ENCODE measurements at places on chromosomes 2 and 18.

DNA sequence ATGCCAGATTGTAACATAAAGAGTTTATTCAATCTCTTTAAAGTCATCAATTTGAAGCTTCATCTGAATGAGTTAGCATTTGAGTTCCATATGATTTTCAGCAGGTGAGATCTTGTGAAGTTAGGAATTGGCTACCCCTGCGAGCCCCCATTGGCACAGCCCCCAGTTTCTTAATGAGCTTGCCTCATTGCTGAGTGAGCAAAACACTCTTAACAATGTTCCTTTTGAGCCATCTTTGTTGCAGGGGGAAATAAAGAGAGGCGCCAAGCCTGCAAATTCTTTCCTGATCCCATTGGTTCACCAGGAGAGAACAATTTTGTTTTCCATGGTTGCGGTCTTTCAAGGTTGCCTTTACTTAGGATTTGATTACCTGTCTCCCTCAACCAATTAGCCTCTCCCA, 18.7 kb downstream of the DPP10 start:
- no peak for DNase-seq

- DNase-seq: no peak
These were observed 15.1 kb upstream of the RTTN start for GRCh38 chr18:70220628-70221027.

GRCh38 chr2:23905155-23905554, 21.8 kb downstream of the ATAD2B start:
- no peak for DNase-seq

GRCh38 chr2:196742685-196743084, 56.8 kb downstream of the GTF3C3 start:
- DNase-seq: no peak

- DNase-seq: no peak
These were observed 205.3 kb downstream of the KCNS3 start for GRCh38 chr2:18083806-18084205.

- DNase-seq: no peak
These were observed 171.6 kb downstream of the MBD2 start for GRCh38 chr18:54052732-54053429.

GRCh38 chr18:62486290-62486964, 36.4 kb upstream of the ZCCHC2 start:
- DNase-seq: no peak

All from C1 segment of cervical spinal cord (tissue), 14 donors.